GM20000 (cell line): ENCODE measurements at places on chromosomes 7 and 10.

DNA sequence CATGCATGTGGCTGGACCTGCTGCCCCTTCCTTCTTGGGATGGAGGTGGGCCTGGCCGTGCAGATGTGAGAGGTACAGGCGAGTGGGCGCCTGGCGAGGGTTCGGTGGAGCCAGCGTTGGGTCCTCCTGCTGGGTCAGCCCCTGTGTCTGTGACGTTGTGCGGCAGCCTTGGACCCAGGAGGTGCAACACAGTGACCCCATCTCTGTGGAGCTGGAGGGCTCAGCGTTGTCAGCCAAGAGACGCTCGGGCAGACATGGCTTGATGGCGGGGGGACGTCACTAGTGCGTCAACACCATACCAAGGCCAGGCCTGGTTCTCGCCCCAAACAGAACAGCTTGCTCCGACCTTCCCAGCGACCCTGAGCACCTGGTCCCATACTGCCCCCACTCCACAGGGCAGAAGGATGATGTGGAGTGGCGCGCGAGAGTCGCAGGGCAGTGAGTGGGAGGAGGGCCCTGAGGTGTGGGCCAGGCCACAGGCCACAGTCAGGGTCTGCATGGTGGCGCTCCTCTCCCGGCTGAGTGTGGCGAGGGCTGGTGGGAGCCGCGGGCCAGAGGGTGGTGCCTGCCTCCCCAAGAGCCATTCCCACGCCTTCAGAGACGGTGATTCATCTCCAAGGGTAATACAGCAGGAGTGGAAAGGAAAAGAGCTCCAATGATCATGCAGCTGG is 184.4 kb downstream of the DNAJB6 start:
- no peak for DNase-seq

GRCh38 chr10:80455461-80456349 is 1.6 kb downstream of the TSPAN14 start:
- DNase-seq, result no peak

- DNase-seq, result no peak
These were observed 112.0 kb upstream of the PRSS1 start for GRCh38 chr7:142637240-142637639.

GRCh38 chr10:104589871-104590270 is 51.2 kb upstream of the SORCS3 start:
- no peak for DNase-seq

DNA sequence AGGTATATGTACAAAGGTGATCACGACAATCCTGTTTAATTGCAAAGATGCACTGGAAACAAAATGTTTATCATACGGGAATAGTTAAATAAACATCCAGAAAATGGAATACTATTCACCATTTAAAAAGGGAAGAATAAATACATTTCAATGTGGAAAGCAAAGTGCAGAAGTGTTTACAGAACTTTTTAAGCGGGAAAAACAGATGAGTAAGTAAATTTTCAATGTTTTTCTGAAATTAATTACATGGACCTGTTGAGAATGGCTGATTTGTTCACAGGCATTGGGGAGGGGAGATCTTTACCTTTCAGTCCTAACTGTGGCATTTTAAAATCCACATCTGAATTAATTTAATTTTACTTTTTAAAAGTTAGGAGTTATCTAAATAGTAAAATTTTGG is 7.1 kb downstream of the MTPN start:
- no peak for DNase-seq

GRCh38 chr7:81457852-81458522 is 311.9 kb downstream of the HGF start:
- no peak for DNase-seq

DNA sequence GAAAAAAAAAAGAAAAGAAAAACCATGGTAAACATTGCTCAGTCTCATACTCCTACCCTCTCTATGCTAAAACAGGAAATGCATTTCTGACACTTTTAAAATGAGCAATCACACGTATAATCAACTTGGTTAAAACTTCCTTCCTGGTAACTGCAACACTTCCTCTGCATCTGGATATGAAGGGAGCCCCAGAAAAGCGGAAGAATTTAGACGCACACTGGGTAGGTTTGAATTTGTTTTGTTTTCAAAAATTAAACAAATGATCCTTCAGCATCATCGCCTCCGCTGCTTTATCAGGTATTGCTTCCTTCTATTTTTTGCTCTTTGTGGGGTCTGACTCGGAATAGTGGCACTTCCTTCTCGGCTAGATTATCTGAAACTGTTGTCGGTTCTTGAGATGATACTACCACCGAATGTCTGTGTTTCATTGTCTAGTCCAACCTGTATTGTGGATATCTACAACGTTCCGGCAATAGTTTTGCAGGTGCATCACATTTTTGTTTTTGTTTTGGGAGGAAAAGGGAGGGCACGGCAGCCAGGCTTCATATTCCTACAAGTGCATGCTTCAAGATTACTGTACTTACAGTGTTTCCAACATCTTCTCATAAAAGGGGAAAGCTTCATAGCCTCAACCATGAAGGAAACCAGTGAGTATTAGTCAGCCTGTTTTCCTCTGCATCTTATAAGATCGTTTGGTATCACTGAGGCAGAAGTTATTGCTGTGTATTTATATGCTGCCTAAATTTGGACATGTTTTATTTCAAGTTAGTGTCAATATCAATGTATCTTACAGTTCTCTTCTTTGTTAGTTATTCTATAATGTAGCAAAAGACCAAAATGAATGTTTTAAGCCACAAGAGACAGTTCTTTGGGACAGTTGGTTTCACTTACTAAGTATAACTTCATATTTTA is at the start of gene PIK3CG:
PIK3CG (plus strand) TSS at position 153 of the 912 bp plus-strand sequence. CDS start 2,280 bp downstream, outside the sequence.
- DNase-seq, result peak; percentile 70

- DNase-seq, result no peak
These were observed 55.0 kb upstream of the LBX1 start for GRCh38 chr10:101284101-101284743.

GRCh38 chr10:118276204-118276603 is 65.9 kb downstream of the FAM204A start:
- no peak for DNase-seq

GRCh38 chr10:44995581-44995913 is 5.2 kb upstream of the ZNF22 start:
- no peak for DNase-seq

- DNase-seq, result peak; percentile 45
These were observed 930 bp downstream of the KNDC1 start for GRCh38 chr10:133160826-133161471.

DNA sequence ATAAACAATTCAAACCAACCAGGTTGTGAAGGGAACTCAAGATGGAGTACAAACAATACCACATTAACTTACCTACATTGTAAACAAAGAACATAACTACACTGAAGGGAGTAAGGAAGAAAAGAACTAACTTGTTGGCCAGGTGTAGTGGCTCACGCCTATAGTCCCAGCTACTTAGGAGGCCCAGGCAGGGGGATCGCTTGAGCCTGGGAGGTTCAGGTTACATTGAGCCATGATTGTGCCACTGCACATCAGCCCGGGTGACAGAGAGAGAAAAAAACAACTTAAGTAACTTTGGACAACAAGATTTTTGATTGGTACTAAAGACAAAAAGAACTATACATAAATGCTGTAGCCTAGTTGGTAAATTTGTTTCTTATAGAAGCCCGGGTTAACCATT is 68.8 kb downstream of the TRIL start:
- no peak for DNase-seq

GRCh38 chr10:117167346-117167788 is 29.3 kb upstream of the VAX1 start:
- DNase-seq, result no peak

- no peak for DNase-seq
These were observed 104.2 kb upstream of the VWC2 start for GRCh38 chr7:49669285-49669684.

DNA sequence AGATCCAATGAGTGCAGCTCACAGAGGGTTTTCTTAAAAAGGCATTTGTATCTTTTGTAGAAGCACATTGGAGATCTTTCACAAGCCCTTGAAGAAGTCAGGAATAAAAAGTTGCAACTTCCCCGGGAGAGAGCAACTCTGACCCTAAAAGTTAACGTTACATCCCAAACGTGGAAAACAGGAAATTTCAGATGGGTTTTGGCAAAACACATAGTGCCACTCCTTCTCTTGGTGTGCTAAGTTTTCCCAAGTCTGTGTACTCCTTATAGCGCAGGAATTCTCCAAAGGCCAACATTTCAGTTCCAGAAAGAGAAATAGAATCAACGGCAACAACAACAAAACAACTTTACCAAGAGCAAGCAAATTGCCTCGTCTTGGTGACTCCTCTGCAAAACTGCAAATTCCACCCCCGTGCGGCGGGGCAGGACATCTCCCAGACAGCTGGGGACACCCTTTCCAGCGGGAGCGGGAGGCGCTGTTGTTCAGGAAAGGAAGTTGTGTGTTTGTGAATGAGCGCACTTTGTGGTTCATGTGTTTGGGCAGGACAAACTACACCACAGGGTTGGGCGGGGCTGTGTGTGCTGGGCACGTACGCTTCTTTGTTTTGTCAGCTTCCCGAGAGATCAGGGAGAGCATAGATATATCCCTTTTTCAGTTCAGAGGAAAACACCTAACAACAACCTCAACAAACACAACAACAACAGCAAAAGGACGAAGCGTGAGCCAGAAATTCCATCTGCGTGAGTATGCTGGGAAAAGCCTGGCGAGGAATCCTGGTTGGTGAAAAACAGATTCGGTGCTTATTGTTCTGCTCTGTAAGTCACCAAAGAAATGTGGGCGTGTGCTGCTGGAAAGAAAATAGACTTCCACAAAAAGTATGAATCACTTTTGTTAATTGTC is 294.7 kb upstream of the PITRM1 start:
- no peak for DNase-seq

DNA sequence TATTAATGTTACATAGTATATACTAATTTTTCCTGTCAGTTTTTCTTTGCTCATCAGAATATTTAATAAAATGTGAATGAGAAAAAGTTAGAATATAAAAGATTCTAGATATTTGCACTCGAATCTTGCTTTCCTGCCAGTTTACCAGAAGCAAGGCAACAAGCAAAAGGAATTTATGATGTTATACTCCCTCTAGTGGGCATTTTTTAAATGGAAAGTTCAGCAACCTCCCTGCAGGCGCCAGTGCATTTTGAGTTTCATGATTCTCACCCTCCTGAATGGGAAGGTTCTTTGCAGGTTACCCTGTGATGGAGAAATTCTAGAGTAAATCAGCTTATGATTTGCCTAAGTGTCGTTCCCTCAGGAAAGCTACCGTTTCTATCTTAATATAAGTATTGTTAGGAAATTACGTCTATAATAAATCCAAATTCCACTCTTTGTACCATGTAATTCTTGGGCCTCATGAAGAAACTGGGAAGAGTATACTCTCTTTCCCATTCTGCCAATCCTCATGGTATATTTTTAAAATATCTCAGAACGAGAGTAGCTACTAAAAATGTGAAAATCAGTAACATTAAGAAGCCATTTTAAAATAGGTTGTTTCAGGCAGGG is 350.0 kb downstream of the CRPPA start:
- peak; percentile 21 for DNase-seq

GRCh38 chr7:1446620-1447032 is 12.6 kb downstream of the MICALL2 start:
- DNase-seq, result no peak

DNA sequence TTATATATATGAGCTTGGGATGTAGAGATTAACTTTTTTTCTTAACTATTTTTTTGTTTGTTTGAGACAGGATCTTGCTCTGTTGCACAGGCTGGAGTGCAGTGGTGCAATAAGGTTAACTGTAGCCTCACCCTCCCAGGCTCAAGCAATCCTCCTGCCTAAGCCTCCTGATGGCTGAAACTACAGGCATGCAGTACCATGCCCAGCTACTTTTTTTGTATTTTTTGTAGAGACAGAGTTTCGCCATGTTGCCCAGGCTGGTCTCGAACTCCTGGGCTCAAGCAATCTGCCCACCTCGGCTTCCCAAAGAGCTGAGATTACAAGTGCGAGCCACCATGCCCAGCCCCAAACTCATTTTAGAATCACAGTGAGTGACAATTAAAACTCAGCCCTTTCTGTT is 105.2 kb downstream of the CUBN start:
- no peak for DNase-seq

- no peak for DNase-seq
These were observed 75.2 kb downstream of the DNAJB6 start for GRCh38 chr7:157412021-157412443.

GRCh38 chr7:29369909-29370488 is 175.4 kb downstream of the CHN2 start:
- no peak for DNase-seq

- peak; percentile 12 for DNase-seq
These were observed 124.8 kb downstream of the MPP7 start for GRCh38 chr10:28177944-28178637.

GRCh38 chr7:18597754-18598153 is 102.2 kb downstream of the HDAC9 start:
- DNase-seq, result no peak

DNA sequence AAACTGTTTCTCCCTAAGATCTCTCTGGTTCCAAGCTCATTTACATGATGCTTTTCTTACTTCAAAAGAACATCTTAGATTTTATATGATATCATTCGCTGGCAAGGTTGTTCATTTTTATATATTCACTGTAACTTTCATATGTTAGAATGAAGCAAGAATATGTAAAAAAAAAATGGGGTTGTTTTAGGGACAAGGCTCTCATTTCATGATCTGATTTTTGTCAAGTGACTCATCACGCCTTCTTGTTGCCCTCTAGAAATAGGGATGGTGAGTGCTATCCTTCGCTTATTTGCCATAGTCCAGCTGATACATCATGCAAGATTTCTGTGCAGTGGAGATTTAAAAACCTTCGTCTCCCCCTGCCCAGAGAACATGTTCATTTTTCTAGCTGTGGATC is 14.0 kb upstream of the CELF2 start:
- DNase-seq, result no peak

- no peak for DNase-seq
These were observed 1.4 kb upstream of the FRA10AC1 start for GRCh38 chr10:93703841-93704240.

DNA sequence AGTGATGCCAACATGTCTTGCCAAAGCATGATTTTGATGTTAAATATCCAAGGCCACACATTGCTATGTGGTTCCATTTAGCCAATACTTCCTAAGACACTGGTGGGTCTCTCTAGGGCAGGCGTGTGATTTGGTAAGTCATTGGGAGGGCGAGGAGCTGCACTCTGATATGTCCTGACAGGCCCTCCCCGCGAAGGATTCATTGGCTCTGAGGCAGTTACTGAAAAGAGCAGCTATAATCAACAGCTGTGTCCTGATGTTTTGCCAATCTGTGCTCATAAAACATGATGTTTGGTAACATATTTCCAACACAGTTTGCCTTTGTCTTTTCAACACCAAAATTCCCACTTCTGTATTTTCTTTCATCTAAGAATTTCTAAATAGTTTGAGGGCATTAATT is 646.7 kb downstream of the PARD3 start:
- DNase-seq, result no peak

DNA sequence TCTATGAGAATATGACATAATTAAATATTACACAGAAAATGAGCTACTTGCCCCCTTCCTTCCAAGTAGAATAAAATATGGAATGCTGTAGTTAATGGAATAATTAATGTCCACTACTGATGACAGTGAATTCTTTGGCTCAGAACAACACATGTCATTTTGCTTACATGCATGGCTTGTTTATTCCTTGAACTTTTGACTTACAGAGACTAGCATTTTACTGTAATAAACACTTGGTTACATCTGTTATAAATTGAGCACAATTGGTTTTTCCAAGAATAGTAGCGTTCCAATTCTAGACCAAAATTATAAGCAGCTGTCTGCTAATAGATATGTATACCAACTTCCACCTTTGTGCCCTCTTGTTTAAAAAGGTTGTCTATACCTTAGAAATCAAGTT is 286.7 kb downstream of the OTUD1 start:
- DNase-seq, result no peak

- peak; percentile 10 for DNase-seq
These were observed 1.5 kb downstream of the CHPF2 start for GRCh38 chr7:151233804-151234203.
